ENCODE measurements at places on chromosomes 12 and 14.

DNA sequence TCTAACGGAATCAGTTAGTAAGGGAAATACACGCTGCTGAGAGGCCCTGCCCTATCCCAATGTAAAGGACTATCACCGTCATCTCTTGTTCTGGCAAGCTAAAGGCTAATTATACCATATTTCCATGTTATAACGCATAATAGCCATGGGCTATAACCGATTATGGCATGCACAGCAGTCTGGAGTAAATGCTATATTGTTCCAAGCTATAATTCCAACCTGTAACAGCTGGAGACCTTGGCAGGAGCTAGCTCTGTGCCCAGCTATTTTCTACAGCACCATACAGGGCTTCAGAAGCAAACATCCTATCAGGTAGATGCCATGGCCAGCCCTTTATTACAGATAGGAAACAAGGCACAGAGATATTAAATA lies 26.3 kb downstream of the SYNE3 start:
- DNase-seq: no peak

- no peak for DNase-seq
Measured at GRCh38 chr12:62629413-62629812, 162.8 kb downstream of the MON2 start.

GRCh38 chr14:75267141-75267721 lies 11.4 kb upstream of the FOS start:
- peak; percentile 87 for DNase-seq

DNA sequence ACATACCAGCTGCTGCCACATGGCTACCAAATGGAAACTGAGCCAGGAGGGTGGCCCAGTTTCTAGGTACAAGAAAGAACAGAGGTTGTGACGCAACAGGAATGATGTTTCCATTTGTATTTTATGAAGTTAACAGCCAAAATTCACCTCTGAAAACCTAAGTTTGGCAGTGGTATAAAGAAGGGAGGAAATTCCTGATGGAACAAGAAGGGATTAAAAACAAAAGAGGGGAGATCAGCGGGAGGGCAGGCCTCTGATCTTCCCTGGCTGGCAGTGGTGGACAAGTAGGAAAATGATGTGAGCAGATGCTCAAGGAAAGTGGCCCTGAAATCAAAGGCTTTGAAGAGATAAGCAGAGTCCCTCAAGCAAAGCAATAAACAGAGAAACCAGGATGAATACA lies 47.3 kb upstream of the BCL2L14 start:
- DNase-seq: no peak

DNA sequence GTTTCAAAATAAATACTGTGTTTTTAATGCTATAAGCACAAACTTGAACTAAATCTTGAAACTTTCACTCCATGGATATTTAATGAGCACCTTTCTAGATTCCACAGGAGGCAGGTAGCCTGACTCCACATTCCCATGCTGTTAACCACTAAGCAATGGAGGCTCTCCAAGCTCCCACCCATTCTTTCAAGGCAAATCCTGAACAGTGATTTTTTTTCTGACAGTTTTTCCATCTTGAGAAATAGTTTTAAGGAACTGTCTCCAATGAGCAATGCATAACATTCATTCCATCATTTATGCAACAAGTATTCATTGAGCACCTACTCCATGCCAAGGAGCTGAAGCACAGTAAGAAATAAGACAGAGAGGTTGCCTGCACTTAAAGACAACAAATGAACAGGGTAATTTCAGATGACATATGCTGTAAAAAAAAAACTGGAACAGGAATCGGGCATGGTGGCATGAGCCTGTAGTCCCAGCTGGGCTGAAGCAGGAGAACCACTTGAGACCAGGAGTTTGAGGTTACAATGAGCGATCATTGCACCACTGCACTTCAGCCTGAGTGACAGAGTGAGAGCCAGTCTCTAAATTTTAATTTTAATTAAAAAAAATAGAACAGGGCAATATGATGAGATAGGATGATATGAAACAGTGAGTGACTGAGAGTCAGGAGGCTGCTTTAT lies 102.3 kb upstream of the CPSF6 start:
- DNase-seq: peak; percentile 13

DNA sequence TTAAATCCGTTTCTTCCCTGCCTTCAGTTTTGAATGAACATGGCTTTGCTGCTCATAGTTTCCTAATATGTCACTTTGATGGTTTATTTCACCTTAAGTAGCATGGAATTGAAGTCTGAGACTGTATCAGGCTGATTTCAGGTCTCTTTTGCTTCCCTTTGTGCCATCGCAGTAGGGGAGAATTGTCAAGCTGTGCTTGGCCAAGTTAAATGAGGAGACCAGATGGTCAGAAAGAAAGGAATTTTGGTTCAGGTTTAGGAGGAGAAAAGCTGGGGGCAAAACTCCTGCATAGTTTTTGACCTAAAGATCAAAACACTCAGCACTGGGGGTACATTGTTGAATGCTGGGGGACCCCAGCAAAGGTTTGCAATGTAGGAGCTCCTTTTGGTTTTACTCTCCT lies 398.4 kb downstream of the NUAK1 start:
- no peak for DNase-seq

DNA sequence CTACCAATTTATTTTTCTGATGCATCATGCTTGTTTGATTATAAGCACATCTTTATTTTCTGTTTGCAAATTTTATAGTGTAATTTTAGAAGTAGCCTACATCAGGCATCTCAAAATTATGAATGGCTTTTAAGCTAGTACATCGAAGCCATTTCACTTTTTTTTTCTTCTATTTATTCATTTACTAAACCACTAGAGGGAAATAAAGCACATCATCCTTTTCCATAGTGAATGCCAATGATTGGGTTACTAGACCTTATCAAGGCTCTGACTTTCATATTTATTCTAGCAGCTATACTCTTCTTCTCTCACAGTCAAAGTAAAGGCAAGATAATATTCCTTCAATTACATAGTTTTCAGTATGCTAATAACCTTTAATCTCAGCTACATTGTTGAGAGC lies 736.4 kb upstream of the LRFN5 start:
- no peak for DNase-seq

GRCh38 chr12:124617615-124618014 lies 50.2 kb upstream of the NCOR2 start:
- no peak for DNase-seq

DNA sequence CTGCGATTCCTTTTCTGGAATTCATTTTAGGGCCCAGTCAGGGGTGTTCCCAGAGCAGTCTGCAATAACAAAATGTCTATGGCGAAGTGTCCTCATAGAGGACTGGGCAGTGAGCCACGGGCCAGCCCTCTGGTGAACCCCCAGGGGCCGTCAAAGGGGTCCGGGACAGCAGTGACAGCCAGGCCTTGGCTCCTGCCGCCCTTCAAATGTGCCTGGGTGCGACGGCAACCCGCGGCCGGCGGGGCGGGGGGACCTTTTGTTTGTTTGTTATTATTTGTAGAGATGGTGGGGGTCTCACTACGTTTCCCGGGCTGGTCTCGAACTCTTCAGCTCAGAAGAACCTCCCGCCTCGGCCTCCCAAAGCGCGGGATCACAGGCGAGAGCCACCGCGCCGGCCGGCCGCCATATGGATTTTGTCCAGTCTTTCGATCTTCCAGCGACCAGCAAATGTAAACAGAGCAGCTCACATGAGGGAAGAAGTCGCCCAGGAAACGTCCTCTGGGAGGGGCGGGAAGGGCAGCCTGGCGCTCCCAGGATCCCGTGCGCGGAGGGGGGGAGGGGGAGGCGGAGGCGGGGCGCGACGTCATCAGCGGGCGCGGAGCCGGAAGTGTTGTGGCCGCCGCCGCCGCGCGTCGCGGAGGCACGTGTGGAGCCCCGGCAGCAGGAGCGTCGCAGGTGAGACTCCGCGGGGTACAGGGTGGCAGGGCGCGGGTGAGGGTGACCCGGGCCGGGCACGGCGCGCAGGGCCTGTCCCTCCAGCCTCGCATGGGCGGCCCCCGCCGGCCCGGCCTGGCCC lies at the start of gene TRMT61A:
Gene TRMT61A, plus strand, starts transcription at position 610 of the 796 bp plus-strand sequence. CDS start 783 bp downstream, outside the sequence.
- DNase-seq: peak; percentile 92

GRCh38 chr12:56084958-56085543 lies 5.1 kb downstream of the ERBB3 start:
- DNase-seq: no peak

DNA sequence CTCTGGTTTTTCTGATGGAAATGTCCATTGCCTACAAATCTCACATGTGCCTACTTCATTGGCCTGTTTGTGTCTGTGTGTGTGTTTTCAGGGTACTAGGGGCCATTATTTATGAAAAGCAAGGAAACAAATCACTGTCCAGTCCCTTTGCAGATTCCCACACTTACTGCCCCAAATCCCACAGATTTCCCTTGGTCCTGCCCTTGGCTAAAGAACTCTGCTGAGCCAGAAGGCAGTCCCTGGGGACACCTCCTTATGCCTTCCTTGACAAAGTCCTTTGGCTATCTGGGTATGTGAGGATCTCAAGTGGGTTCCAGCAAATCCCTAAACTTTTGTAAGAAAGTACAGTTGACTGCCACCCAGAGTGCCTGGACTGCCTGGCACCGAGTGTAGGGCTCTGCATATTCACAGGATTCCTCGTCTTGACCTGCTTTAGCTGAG lies 388.1 kb downstream of the BCAT1 start:
- no peak for DNase-seq

Data from AG10803 (cell line).